ENCODE measurements at places on chromosomes 1 and 21.

- peak; percentile 41 for DNase-seq
Measured at GRCh38 chr1:214670098-214670497, 67.1 kb downstream of the CENPF start.

GRCh38 chr1:20998826-20999225, 177.9 kb downstream of the EIF4G3 start:
- DNase-seq = no peak

GRCh38 chr1:4510276-4510691, 144.1 kb upstream of the AJAP1 start:
- DNase-seq = no peak

- DNase-seq = peak; percentile 46
Measured at GRCh38 chr1:111399792-111400610, 27.5 kb downstream of the OVGP1 start.

DNA sequence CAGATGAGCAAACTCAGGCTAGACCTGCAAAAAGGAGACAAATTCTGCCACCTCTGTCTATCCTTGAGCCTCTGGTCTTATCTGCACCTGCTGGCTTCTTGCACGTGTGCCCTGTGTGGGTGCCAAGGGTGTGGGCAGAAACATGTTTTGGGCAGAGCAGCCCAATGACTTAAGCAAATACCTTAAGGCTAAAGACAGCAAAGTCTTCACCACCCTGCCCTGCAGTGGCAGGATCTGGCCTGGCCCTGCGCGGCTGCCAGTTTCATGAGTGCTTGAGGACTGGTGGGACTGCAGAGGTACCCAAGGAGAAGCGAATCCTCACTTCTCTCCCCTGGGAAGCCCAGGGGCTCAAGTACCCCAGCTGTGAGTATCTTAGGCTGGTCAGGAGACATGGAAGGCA, 3.8 kb upstream of the SLC26A9 start:
- DNase-seq = no peak

- DNase-seq = no peak
Measured at GRCh38 chr1:107298526-107298925, 157.7 kb downstream of the NTNG1 start.

DNA sequence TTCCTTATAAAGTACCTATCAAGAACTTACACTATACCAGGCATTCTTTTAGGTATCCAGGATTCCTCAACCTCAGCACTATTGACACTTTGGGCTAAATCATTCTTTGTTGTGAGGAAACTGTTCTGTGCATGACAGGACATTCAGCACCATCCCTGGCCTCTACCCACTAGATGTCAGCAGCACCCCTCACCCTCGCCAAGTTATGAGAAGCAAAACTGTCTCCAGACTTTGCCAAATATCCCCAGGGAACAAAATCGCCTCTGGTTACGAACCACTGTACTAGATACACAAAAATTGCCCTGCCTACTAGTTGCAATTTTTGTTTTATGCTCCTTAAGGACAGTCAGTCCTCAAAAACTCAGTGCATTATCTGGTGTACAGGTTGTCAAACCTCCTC, 35.7 kb downstream of the PALMD start:
- peak; percentile 30 for DNase-seq

DNA sequence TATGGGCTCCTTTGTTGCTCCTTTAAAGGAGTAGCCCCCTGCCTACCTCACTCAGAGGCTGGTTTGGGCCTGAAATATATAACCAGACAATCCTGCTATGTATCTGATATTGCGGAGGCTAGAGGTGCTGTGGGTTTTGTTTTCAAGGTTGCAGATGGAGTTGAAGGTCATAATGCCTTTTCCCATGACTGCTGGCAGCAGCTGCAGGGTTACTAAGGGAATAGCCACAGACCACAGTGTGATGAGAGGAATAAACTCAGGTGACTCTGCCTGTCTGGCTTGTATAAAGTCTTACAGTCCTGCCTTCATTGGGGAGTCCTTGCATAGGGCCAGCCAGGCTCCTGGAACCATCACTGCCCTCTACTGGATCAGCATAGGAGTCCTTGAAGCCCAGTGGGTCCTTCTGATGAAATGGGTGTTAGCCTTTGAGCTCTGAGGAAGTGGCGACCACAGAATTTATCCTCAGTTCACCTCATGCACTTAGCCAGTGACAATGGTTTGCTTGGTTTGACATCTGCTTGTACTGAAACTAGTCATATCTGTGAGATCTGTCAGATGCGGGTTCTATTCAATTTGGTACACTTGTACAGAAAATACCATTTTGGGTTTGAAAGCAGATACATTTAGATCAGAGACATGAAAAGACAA, 174.4 kb upstream of the HMCN1 start:
- peak; percentile 72 for DNase-seq

- no peak for DNase-seq
Measured at GRCh38 chr1:206794294-206794908, 22.1 kb upstream of the IL10 start.

GRCh38 chr1:185139246-185139645, 17.5 kb downstream of the TRMT1L start:
- DNase-seq = no peak

DNA sequence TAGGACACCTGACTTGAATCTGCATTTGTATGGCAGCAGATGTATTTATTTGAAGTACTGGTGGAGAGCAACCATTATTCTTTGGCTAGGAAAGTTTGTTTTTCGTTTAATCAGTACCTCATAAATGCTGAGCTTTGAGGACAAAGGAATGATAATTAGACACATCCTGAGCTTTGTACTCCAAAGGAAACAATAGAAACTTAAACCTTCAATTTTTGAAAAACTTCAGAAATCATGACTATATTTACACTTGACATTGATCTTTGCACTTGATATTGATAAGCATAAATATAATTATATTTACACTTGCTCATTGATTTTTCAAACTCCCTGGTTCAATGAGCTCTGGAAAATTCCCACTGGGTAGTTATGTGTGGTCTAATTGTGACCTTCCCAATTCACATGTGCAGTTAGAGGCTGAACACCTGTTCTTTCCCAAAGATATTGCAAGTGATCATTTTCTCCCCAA, 10.7 kb downstream of the PATJ start:
- DNase-seq = no peak

DNA sequence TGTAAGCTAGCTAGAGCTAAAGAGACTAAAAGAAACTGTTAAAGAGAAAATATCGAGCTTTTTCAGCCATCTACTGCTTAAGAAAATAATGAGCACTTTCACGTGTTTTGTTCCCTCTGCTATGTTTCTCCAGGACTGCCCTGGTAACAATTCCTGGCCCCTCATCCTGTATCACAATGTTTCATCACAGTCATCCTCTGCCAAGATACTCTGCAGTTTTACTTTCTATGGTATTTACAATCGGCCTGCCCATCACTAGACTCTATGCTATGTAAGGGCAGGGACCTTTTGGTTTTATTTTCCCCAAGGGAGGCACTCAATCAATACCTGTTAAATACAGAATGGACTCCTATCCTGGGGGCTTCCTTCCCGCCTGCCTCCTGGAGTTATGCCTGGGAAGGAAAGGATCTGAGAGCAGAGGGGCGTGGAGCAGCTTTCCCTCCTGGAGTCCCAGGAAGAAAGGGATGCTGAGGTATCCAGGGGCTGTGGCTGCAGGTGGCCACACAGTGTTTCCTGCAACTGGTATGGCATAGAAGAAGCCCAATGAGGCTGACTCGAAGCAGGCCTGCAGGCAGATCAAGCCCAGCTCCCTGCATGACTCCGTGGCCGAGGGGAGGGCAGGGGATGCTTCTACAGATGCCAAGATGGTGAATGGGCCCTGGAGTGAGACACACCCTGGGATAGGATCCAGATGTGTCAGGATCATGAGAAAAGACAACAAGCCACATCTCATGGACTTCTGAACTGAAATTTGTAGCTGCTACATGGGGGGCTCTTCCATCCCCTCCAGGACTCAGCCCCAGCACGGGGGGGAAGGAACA, 52.9 kb downstream of the MATN1 start:
- DNase-seq = peak; percentile 87

DNA sequence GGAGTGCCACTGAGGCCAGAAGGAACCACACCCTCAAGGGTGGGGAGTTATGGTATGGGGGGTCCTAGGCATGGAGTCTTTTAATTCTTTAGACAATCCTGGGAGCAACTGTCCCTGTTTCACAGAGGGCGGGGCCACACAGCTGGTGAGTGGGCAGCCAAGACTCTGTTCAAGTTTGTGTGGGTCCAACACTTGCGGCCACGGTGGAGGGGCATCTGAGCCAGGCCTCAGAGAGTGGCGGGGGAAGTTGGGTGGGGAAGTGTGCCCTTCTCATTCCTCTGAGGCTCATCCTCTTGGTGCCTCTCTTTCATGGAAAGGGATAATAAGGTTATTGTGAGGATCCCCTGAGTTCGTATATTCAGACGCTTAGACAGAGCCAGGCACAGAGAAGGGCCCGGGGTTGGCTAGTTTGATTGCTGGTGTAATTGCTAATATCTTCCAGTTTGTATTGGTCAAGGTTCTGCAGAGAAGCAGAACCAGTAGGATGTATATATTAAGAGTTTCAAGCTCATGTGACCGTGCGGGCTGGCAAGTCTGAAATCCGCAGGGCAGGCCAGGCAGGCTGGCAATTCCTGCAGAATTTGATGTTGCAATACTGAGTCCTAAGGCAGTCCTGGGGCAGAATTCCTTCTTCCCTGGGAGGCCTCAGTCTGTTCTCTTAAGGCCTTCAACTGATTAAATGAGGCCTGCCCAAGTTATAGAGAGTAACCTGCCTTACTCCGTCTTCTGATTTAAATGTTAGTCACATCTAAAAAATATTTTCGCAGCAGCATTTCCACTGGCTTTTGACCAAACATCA, 15.9 kb downstream of the PCSK9 start:
- DNase-seq = peak; percentile 18

GRCh38 chr1:36304970-36305914, 926 bp upstream of the SH3D21 start:
- DNase-seq = no peak

- no peak for DNase-seq
Measured at GRCh38 chr1:184790642-184791549, 36.2 kb upstream of the EDEM3 start.

GRCh38 chr1:158067662-158068061, 74.2 kb downstream of the KIRREL1 start:
- peak; percentile 83 for DNase-seq

GRCh38 chr1:156608036-156608674, 6.9 kb upstream of the GPATCH4 start:
- peak; percentile 82 for DNase-seq

GRCh38 chr1:209587789-209588188, 4.3 kb downstream of the CAMK1G start:
- peak; percentile 95 for DNase-seq

DNA sequence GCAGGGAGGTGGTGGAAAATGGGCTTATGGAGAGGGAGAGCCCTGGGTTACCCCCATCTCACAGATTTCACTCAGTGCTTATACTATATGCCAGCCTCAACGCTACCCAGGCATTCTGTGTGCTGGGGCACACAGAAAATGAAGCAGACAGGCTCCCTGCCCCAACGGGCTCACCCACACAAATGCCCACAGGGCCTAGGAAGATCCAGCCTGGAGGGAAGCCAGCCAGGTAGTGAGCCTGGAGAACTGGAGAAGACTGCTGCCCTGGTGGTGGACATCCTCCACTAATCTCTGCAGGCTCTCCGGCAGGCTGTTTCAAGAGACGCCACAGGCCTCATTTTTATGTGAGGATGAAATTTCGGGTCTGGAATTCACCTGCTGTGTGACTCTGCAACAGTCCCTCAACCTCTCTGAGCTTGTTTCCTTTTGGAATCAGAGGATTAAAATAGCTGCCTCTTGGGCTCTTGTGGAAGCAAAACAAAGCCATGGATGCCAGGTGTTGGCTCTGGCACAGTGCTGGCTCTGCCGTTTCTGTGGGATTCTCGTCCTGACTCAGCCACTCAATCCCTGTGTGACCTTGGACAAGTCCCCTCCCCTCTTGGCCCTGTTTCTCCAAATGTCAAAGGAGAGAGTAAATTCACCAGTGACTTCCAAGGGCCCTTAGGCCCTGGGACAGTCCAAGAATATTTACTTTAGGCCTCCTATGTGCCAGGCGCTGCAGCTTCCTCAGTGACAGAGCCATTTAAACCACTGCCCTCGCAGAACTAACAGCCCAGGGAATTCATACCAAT, 3.6 kb downstream of the PAQR7 start:
- DNase-seq = no peak

All from EH (cell line).